ENCODE measurements at places on chromosomes 3 and 15. TPM values are rescaled to one million over a fixed set of nuclear protein-coding genes. Genes with fewer than 3 reads are reported as not detected.

The BLM gene
- total RNA-seq = 2.0 TPM

GRCh38 chr15:73323956-73324355 lies 44.8 kb downstream of the HCN4 start:
- DNase-seq = no peak

The RBP2 gene
- not detected for total RNA-seq

The MORC1 gene
- not detected for total RNA-seq

DNA sequence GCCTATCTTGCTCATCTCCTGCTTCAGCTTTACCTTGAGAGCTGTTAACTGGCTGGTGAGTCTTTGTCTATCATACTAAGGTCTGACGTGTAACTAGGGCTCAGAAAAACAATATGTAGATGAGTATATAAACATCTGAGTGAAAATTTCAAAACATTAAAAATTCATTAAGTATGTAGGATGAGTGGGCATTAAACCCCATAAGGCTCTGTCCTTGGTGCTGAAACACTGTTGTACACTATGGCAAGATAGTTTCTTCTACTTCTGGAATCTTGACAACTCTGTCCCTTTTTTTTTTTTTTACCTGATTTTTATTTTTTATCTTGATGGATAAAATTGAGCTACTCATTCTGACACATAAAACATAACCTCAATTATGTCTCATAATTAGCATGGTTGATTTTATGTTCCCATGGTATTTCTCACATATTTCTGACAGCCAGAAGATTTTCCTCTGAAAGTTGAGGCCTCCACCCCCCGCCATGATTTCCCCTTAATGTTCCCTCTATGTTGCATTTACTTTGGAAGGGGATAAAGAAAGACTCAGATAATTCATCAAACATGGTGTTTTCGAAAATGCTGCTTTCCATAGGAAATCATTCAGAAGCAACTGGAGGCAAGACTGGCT lies 54.3 kb downstream of the DGKG start:
- no peak for DNase-seq

DNA sequence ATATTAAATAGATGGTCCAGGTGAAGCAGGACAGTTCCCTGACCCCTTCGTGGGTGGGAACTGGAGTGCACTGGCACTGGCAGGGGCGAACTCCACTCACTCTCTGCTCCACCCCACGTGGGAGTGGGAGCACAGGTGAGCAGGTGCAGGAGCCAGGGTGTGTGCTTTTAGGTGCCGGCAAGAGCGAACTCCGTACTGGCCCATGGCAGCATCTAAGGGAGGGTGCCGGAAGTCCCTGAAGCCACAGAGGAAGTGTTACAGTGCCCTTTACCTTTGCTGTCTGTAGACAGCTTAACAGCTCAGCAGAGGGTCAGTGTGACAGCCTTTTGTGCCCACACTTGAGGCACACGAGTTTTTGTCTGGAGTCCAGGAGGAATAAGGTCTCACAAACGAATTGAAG lies 26.7 kb upstream of the PIAS1 start:
- DNase-seq = no peak

The SMAD6 gene
- total RNA-seq = 7.7 TPM

DNA sequence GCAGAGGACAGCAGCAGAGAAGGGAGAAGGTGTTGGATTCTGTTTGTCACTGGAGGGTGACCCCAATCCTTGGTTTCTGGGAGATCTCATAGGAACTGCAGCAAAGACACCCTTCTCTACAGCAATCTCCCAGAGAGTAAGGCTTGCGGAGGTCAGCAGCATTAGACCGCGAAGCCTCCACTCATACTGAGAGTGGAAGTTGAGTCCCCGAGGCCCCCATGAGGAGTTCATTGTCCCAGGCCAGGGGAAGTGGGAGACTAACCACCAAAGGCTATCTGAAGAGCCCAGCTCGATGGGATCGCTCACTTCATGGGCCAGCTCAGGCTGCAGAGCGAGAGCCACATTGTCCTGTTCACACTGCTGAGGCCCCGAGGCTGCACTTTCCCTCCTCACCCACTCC lies 44.6 kb downstream of the GLDN start:
- DNase-seq = peak; percentile 49

DNA sequence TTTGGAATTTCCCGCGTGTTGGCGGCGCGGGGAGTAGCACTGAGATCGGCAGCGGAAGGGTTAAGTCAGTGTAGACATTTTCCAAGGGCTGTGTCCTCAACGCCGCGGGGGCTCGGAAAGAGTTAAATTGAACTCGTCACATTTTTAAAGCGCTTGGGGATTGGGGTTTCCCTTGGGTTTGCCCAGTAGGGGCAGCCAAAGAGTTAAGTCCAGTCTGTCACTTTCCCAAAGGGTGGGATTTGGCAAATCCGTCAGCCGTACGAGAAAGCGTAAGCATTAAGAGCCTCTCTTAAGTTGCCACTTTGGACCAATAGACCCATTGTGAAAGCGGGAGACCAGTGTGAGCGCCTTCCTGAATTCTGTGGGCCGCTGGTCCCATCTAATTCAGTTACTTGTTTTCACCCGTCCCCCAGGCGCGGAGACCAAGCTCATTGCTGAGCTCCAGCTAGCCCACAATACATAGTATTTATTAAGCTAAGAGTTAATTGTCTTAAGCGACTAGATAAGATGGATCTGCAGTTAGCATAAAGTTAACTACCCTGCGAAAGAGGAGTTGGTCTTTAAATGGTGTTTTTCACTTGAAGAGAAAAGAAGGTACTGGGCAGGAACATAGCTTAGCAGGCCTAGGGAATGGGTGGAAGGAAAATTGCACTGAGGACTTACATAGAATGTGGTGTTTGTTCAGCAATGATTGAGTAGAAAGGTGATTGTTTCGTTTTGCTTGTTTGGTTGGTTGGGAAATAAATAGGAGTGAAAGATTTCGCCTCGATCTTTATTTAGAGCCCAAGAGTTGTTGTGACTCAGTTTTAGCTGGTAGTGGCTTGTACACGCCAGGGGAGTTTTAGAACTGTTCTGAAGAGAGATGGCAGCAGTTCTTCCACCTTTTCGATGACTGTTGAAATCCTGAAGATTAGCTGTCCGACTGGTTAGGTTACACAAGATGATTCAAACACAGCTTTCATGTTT lies 932 bp downstream of the ARL8B start:
- DNase-seq = peak; percentile 58

- no peak for DNase-seq
Measured at GRCh38 chr3:187022403-187023029, 92.2 kb downstream of the ST6GAL1 start.

The CGNL1 gene
- 9.4 TPM for total RNA-seq

DNA sequence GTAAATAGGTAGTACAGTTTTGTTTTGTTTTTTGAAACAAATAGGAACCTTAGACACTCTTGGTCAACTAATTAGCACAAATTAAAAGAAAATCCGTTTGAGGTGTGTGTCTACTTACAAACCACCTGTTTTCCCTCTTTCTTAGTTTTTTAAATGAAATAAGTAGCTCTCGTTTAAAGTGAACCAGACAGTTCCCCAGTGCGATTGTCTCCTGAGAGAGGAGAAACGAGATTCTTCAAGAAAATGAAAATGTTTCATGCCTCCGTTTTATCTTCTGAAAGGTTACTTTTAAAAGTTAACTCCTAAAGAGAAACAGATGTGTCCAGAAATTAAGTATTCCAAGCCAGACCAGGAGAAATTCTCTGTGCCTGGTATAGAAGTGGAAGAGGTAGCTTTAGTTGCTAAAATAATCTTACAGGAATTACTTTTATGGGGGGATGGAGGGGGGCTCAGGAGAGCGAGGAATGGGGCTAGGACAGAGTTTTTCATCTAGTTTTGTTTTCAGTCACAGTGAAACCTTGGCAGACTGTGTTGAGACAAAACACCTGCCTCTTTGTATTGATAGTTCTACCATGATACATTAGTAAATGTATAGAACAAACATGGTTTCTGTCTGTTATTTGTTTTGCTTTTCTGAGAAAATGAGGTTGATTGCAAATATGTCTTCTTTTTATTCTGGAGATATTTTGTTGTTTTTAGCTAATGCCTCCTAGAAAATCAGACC lies 155.1 kb upstream of the CNTN4 start:
- DNase-seq = no peak

- DNase-seq = no peak
Measured at GRCh38 chr15:80449825-80450224, 45.6 kb downstream of the ARNT2 start.
